ENCODE measurements at places on chromosomes 16 and 17. TPM values are rescaled to one million over a fixed set of nuclear protein-coding genes. Genes with fewer than 3 reads are reported as not detected.

The FAM83G gene
- polyA plus RNA-seq = 0.18 TPM

GRCh38 chr16:79269211-79269863 lies 331.2 kb downstream of the MAF start:
- DNase-seq = no peak

The NTN3 gene
- 3.6 TPM for polyA plus RNA-seq

DNA sequence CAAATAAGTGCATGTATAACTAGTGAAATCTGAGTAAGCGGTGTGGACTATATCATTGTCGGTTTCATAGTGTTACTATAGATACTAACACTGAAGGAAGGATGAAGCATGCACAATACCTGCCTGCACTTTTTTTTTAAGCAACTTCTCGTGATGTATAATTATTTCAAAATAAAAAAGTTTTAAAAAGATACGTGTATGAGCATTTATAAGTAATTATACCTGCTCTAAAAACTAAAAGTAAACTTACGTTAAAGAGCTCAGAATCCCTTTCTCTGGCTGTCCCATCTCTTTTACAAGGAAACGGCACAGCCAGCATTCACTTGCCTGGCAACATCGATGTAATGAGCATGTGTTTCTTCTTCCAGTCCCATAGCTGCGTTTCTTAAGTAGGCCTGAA lies 31.3 kb upstream of the ARL6IP1 start:
- DNase-seq = no peak

- DNase-seq = no peak
Observed at GRCh38 chr17:40485851-40486521, 15.4 kb downstream of the TNS4 start.

- no peak for DNase-seq
Observed at GRCh38 chr17:81241648-81242420, 2.7 kb downstream of the NDUFAF8 start.

- DNase-seq = no peak
Observed at GRCh38 chr16:12544477-12545296, 259.0 kb downstream of the CPPED1 start.

DNA sequence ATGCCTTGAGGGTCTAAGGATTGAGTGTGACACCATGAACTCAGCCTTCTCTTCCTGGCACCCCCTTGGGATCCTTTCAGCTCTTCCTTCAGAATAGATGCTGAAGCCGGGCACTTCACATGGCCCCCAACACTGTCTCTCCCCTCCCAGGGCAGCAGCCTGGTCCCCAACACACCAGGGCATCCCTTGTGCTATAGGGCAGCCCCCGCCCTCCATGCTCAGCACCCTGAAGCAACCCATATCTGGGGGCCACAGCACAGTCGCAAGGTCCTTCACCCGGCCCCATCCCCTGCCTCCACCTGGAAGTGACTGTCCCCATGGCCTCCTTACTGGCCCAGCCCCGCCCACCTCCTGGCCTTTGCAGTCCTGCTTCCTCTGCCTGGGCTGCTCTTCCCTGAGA lies 143.1 kb downstream of the C16orf95 start:
- DNase-seq = no peak

- no peak for DNase-seq
Observed at GRCh38 chr16:78926723-78927210, 673.8 kb downstream of the MAF start.

Data from forelimb muscle (tissue), 1 donor.